Upper lobe of right lung (tissue), 1 donor: ENCODE measurements at places on chromosomes 1 and 21. TPM values are rescaled to one million over a fixed set of nuclear protein-coding genes. Genes with fewer than 3 reads are reported as not detected.

- H3K27me3 ChIP-seq = no peaks in the 10 kb centered on the region
- H3K4me1 ChIP-seq = peaks cover 28% of the 10 kb centered on the region
- DNase-seq = no peak
- no peak overlapping the region for H3K27ac ChIP-seq
- H3K4me3 ChIP-seq = no peak overlapping the region
These were observed 105.4 kb downstream of the PSMG1 start for GRCh38 chr21:39077876-39078275.

- H3K36me3 ChIP-seq = no peaks in the 10 kb centered on the region
- peak; percentile 85 for DNase-seq
- H3K27me3 ChIP-seq = no peaks in the 10 kb centered on the region
- peak overlapping the region; percentile 77 for H3K27ac ChIP-seq
These were observed 953 bp downstream of the PTPRU start for GRCh38 chr1:29237129-29237821.

DNA sequence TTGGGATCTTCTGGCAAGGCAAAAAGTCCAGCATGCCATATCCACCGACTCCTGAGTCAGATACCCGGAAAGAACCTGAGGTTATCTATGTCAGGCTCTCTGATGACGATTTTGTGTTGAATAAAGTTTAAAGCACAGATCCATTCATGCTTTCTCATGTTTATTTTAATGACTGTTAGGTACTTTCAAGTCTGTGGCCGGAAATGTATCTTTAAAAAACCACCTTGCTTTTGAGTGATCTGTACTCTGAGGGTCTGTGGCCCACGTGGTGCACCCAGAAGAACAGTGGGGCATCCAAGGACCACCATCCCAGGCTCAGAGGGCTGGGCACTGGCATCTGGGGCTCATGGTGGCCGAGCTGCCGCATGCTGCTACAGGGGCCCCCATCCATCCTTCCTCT lies 30.1 kb upstream of the VASH2 start:
- H3K27me3 ChIP-seq = no peaks in the 10 kb centered on the region
- H3K36me3 ChIP-seq = no peaks in the 10 kb centered on the region
- DNase-seq = no peak

- no peak for DNase-seq
- H3K36me3 ChIP-seq = no peaks in the 10 kb centered on the region
- H3K4me1 ChIP-seq = peaks cover 9% of the 10 kb centered on the region
These were observed 171.0 kb downstream of the ZZZ3 start for GRCh38 chr1:77511440-77511840.

DNA sequence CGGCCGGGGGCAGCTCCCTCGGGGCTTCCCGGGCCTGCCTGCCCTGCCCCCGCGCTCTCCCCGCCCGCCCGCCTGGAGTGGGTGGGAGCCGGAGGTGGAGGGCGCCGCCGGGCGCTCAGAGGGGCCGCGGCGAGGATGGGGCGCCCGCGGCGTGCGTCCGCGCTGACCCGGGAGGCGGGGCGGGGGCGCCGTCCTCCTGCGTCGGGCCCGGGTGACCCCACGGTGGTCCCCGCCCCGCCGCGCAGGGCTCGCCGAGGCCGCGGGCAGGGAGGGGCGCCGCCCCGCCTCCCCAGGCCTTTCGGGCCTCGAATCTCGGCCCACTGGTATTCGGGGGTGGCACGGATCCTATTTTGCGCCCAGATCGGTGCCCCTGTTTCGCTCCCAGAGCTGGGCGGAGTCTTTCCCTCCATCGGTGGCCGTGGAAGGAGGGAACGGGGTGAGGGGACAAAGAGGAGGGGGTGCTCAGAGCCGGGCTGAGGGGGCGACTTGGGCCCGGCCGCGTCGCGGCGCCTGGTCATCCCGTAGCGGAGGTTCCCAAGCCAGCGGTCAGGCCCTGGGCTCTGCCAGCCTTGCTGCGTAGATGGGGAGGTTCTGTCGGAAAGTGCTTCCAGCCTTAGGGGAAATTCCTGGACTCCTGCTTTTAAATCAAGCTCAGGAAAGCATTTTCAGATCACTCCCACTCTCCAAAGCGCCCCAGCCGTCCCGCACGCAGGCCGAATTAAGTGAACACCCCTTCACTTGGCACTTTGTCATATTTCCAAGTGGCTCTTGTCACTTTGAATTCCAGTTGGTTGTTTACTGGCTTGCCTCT lies 545 bp downstream of the PATJ start:
- H3K27me3 ChIP-seq = no peaks in the 10 kb centered on the region
- peak overlapping the region; percentile 96 for H3K27ac ChIP-seq
- DNase-seq = no peak
- peaks cover 14% of the 10 kb centered on the region for H3K4me1 ChIP-seq

- H3K27me3 ChIP-seq = no peaks in the 10 kb centered on the region
- H3K27ac ChIP-seq = no peak overlapping the region
- H3K36me3 ChIP-seq = no peaks in the 10 kb centered on the region
- H3K4me3 ChIP-seq = no peak overlapping the region
- DNase-seq = no peak
These were observed 99.1 kb downstream of the CLEC20A start for GRCh38 chr1:178397678-178398077.

DNA sequence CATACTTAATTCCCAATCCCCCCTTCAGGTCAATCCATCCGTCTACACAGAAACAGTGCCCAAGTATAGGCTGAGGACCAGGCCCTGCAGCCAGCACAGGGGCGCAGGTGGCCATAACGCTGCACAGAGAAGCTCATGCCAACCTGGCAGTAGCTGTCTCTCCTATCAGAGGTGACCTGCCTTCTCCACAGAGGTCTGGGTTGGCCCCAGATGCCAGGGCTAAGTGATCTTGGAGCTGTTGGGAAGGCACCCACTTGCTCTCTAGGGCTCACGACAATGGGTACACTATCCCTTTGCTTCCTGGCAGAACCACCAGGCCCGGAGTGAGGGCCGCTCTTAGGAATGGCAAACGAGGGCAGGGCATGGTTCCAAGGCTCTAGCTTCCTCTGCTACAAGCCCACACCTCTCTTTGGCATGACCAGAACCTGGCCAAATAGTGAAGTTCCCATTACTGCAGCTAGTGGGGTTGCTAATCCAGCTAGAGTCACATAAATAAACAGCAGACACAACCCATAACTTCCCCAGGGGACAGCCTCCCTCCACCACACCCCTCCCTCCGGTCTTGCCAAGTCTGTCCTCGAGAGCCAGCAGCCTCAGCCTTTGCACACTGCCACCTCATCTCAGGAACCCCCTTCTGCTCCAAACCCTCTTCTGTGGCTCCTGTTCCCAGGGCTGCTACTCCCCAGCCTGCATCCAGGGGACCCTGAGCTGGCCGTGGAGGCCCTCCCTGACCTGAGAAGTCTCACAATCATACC lies 113.0 kb downstream of the GLIS1 start:
- H3K27me3 ChIP-seq = no peaks in the 10 kb centered on the region
- H3K27ac ChIP-seq = no peak overlapping the region
- H3K4me1 ChIP-seq = no peaks in the 10 kb centered on the region
- H3K4me3 ChIP-seq = no peak overlapping the region
- DNase-seq = no peak

GRCh38 chr21:44370027-44370735 lies 16.8 kb downstream of the TRPM2 start:
- H3K27ac ChIP-seq = no peak overlapping the region
- no peaks in the 10 kb centered on the region for H3K36me3 ChIP-seq
- peak; percentile 74 for DNase-seq
- peaks cover 6% of the 10 kb centered on the region for H3K4me1 ChIP-seq
- peak overlapping the region; percentile 14 for H3K4me3 ChIP-seq

GRCh38 chr1:36836196-36836883 lies 198.0 kb downstream of the GRIK3 start:
- no peak overlapping the region for H3K27ac ChIP-seq
- no peak for DNase-seq
- H3K27me3 ChIP-seq = peaks cover 19% of the 10 kb centered on the region
- H3K36me3 ChIP-seq = no peaks in the 10 kb centered on the region
- no peaks in the 10 kb centered on the region for H3K4me1 ChIP-seq
- H3K4me3 ChIP-seq = no peak overlapping the region

DNA sequence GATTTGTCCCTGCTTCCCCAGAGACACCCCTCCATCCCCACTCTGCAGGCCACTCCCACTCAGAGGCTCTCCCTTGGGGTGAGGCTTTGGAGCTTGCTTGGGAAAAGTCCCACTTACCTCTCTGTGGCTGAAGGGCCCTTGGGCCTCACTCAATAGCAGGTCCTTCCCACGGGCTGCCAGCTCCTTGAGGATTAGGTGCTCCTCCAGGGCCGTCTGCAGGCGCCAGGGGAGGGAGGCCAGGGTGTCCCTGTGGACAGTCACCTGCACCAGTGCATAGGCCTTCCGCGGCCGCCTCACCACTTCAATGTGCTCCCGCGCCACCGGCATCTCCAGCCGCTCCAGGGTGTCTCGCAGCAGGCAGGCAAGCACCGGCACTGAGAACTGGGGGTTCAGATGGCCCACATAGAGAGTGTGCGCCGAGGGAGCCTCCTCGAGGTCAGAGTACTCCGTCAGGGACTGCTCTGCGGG lies 1.4 kb downstream of the SLFNL1 start:
- no peaks in the 10 kb centered on the region for H3K36me3 ChIP-seq
- H3K27ac ChIP-seq = peak overlapping the region; percentile 47
- H3K4me3 ChIP-seq = peak overlapping the region; percentile 8
- H3K27me3 ChIP-seq = no peaks in the 10 kb centered on the region
- H3K4me1 ChIP-seq = peaks cover 10% of the 10 kb centered on the region

DNA sequence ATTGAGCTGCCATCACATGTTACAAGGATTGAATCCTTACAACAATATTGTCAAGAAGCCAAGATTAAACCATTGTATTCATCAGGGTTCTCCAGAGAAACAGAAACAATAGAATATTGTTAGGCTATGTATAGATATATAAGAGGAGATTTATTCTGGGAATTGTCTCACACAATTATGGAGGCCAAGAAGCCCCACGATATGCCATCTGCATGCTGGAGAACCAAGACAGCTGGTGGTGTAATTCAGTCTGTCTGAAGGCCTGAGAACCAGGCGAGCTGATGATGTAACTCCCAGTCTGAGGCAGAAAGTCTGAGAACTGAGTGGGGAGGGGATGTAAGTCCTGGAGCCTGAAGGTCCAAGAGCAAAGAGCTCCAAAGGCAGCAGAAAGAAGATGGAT lies 14.5 kb upstream of the TTF2 start:
- no peaks in the 10 kb centered on the region for H3K36me3 ChIP-seq
- H3K4me1 ChIP-seq = peaks cover 2% of the 10 kb centered on the region
- no peak overlapping the region for H3K4me3 ChIP-seq
- no peaks in the 10 kb centered on the region for H3K27me3 ChIP-seq
- no peak for DNase-seq

DNA sequence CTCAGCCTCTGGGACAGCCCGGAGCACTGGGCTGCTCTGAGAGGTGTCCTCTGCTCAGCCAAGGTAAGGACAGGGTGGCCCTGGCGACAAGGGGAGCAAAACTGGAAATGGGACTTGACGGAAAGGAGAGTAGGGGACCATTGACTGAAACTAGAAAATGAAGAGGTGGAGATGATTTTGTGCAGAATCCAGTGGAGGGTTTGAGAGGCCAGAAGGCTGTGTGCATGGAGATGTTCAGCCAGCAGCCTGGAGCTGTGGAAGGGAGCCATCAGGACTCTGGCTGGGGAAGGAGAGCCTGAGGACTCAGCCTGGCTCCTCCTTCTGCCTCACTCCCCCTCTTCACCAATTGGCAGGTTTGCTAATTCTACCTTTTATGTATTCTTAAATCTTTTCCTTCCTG lies 114.2 kb downstream of the EDEM3 start:
- DNase-seq = no peak
- no peak overlapping the region for H3K4me3 ChIP-seq
- no peak overlapping the region for H3K27ac ChIP-seq
- no peaks in the 10 kb centered on the region for H3K27me3 ChIP-seq
- H3K4me1 ChIP-seq = no peaks in the 10 kb centered on the region
- H3K36me3 ChIP-seq = no peaks in the 10 kb centered on the region

- no peak overlapping the region for H3K27ac ChIP-seq
- peaks cover 12% of the 10 kb centered on the region for H3K36me3 ChIP-seq
- no peak for DNase-seq
- no peak overlapping the region for H3K4me3 ChIP-seq
- no peaks in the 10 kb centered on the region for H3K27me3 ChIP-seq
These were observed 31.8 kb upstream of the SLFNL1 start for GRCh38 chr1:41053316-41053715.

DNA sequence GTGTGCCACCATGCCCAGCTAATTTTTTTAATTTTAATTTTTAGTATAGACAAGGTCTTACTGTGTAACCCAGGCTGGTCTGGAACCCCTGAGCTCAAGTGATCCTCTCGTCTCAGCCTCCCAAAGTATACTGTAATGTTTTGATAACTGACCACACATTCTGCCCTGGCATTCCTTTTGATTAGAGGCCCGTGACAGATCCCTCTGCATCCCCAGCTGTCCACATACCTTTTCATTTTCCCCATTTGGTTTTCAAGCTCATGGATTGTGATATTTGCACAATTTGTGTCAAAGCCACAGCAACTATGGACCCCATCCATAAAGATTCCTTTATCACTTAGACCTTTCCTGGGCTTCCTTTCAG lies 116.8 kb upstream of the ATP1A1 start:
- no peaks in the 10 kb centered on the region for H3K4me1 ChIP-seq
- DNase-seq = no peak
- H3K4me3 ChIP-seq = no peak overlapping the region

- H3K27me3 ChIP-seq = no peaks in the 10 kb centered on the region
These were observed 289.2 kb downstream of the TBX15 start for GRCh38 chr1:118698911-118699310.

MLLT11 gene
- 0.72 TPM for total RNA-seq

PLCH2 gene
- 2.4 TPM for total RNA-seq

C1QC gene
- total RNA-seq = 353 TPM

PLEKHO1 gene
- total RNA-seq = 44.5 TPM

CD247 gene
- 8.9 TPM for total RNA-seq

C8B gene
- total RNA-seq = not detected

SLAMF8 gene
- total RNA-seq = 34.6 TPM

SLC44A3 gene
- 31.6 TPM for total RNA-seq

CR2 gene
- total RNA-seq = 0.12 TPM

LAMC1 gene
- 120 TPM for total RNA-seq

PHGDH gene
- 51.7 TPM for total RNA-seq
